ENCODE measurements at places on chromosomes 16 and 17.
A peak's percentile ranks its signal among the peaks of the same experiment; 100 is the strongest.

DNA sequence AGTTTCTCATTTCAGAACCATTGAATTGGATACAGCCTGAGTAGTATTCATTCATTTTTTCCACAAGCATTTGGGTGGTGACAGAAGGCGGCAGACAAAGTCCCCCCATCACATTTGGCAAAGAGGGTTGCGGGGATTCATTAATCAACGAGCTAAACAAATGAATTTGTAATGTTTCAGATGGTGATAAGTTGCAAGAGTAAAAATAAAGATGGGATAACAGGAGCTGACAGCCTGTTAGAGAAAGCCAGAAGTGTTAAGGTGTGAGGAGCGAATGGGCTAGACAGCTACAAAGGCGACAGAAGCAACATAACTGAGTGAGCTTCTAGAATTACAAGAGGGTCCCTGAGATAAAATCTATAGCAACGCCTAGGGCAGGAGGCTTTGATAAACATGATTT, 342.8 kb upstream of the HSBP1 start:
- DNase-seq: no peak

DNA sequence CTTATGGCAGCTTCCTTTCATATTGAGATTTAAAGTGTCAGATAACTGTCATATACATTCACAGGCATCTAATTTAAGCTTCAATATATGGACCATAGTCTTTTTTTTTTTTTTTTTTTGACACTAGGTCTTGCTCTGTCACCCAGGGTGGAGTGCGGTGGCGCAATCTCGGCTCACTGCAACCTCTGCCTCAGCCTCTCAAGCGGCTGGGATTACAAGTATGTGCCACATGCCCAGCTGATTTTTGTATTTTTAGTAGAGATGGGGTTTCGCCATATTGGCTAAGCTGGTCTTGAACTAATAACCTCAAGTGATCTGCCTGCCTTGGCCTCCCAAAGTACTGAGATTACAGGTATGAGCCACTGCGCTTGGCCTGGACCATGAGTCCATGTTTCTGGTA, 13.6 kb downstream of the CEP95 start:
- DNase-seq: no peak

DNA sequence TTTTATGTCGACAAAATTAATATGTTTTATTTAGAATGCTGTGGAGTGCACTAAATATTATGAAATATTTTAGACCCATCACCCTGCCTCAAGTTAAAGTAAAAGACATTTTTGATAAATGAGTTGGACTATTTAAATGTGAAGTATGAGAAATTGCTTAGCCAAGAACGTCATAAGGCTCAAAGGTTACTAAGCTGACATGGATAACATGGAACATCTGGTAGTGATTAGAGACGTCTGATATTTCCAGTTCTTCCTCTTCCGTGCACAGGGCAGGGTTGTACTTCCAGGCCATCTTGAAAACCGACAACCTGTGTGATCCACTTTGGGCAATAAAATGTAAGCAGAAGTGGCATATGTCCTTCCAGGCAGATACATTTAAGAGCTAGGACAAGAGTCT, 7.2 kb upstream of the CCL8 start:
- DNase-seq: peak; percentile 46

GRCh38 chr17:1186923-1187771, 7.4 kb upstream of the ABR start:
- peak; percentile 57 for DNase-seq

GRCh38 chr17:65228734-65229620, 91.8 kb downstream of the RGS9 start:
- DNase-seq: peak; percentile 91

- peak; percentile 40 for DNase-seq
These were observed 8.4 kb upstream of the SHCBP1 start for GRCh38 chr16:46629331-46630219.

DNA sequence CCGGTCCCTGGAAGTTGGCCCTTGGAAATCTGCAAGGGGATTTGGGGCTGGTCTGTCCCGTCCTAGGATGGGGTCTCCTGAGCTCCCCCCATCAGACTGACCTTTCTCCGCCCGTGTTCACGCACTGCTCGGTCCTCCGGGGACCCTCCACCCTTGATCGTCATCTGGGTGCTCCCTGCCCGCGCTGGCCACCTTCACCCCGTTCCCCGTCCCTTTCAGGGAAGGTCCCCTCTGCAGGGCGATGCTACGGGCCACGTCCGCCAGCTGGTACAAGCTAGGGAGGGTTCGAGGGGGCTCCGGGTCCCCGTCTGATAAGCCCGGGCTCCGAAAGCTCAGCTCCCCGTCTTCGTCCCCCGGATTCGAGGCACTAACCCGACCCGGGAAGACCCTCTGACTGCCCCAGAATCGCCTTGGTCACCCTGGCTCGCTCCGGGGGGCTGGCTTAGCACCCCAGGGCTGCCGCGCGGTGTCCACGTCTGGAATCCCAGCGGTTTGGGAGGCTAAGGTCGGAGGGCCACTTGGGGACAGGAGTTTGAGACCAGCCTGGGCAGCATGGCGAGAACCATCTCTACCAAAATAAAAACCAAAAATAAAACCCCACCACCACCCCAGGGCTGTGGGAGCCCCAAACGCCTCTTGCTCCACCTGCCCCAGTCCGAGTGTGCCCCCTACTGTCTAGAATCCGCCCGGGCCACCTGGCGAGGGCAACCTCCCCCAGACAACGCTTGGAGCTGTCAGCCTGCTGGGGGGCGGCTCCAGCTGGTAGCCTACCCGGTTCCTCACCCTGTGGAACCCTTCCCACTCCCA, 1.1 kb upstream of the SLC43A2 start:
- no peak for DNase-seq

DNA sequence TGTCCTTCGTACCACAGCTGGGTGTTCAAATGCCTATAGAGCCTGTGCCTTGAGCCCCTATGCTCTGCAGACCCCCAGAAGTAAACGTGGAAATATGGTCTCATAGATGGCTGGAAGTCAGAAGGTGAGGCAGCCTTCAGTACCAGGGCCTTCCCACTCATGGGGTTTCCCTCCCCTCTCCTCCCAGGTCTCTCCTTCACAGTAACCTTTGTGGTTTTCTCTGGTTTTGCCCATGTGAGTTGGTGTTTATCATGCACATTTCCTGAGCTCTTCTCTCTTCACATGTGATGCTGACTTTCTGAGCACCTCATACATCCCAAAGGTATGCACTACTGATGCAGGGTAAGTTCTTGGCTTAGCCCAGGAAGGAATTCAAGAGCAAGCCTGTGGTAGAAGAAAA, 35.4 kb downstream of the TMEM114 start:
- no peak for DNase-seq

DNA sequence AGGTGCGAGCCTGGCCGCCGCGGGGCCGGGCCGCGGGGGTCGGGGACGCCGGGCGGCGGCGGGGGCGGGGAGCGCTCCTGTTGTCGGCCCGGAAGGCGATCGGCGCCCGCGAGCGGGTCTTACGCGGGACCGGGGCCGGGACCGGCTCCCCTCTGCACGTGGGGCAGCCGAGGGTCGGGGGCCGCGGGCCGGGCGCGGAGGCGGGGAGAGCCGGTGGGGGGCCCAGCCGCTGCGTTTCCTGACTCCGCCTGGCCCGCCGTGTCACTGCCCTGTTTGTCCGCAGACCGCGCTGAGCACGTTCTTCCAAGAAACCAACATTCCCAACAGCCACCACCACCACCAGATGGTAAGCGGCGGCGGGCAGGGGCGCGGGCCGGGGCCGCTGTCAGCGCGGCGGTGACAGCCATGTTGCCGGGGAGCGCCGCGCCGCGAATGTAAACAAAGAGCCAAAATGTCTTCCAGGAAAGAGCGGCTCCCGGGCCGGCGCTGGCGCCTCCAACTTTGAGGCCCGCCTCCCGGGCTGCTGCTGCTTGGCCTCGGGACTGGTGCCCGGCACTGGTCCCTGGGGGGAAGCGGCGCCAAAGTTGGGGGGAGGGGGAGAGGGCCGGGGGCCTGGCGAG, 586 bp downstream of the UBALD2 start:
- DNase-seq: no peak

GRCh38 chr16:86041807-86042206, 142.8 kb downstream of the IRF8 start:
- DNase-seq: no peak

GRCh38 chr17:13635951-13636350, 34.2 kb upstream of the HS3ST3A1 start:
- DNase-seq: peak; percentile 35

DNA sequence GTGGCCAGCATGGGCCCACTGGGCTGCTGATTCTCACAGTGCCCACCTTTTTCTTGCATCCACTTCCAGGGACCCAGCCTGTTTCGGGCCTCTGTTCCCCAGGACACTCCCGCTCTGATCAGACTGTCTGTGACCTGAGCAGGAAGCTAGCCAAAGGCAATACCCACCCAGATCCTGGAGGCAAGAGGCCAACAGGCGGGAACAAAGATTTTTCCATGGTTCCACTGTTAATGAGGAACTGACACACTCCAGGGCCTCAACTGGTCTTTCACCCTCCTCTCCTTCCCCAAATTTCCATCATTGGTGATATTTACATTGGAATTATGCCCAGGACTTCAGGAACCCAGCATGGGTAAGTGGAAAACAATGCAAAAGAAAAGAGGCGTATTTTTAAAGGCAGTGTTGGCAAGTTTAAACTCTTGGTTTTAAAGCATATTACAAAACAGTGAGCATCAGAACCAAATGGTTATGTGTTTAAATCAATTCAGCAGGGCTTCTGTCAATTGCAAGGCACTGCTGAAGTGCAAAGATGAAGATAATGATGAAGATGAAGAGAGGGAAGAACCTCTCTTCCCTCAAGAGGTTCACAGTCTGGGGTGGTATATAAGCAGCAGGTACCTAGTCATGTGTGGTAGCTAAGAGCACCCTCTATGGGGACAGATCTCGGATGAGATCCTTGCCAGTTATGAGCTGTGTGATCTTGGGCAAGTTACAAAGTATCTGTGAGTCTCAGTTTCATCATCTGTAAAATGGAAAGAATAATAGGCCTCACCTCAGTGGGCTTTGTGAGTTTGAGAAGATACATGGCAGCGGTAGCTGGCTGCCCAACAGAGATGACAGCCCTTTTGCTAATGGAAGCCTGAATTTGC, 14.4 kb upstream of the ATP2A3 start:
- no peak for DNase-seq

GRCh38 chr16:73159296-73159695, 111.4 kb upstream of the ZFHX3 start:
- no peak for DNase-seq

DNA sequence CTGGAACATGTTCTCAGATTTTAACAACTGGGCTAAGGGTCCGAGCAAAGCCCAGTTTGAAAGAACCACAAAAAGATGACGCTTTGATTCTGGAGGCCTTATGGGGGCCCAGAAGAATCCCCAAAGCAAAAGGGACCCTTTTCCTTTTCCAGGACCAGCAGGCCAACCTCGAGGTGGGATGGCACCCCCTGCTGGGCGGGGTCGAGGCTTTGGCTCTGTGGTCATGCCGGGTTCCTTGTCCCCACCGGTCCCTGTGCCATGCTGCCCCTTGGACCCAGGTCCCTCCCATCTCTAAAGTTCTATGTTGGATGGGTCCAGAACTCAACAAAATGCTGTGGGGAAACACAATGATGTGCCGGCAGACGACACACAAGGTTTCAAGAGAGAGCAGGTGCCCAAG, 30.9 kb downstream of the TMEM204 start:
- DNase-seq: no peak

DNA sequence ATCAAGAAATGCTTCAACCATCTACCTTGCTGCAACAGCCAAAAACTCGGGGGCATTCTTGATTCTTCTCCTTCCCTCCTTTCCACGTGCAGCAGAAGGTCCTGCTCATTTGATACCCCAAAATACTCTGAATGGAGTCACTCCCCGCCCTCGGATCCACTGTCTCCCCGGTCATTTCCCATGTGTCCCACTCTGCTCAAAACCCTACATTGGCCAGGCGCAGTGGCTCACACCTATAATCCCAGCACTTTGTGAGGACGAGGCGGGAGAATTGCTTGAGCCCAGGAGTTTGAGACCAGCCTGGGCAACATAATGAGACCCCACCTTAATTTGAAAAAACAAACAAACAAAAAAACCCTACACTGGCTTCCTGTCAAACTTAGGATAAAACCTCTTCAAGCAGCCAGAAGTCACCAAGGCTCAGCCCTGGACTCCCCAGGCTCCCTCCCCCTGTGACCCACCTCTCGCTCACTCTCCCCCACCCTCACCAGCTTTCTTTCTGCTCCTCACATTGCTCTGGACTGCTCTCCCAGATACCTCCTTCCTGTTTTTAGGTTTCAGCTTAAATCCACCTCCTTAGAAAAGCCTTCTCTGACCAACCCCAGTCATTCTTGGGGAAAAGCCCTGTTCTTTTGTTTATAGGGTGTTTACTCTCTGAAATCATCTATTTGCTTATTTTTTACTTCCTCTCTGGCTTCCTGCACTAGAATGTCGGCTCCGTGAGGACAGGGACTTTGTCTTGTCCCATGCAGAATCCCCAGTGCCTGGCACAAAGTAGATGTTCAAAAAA, 2.8 kb downstream of the SLC13A2 start:
- DNase-seq: no peak

DNA sequence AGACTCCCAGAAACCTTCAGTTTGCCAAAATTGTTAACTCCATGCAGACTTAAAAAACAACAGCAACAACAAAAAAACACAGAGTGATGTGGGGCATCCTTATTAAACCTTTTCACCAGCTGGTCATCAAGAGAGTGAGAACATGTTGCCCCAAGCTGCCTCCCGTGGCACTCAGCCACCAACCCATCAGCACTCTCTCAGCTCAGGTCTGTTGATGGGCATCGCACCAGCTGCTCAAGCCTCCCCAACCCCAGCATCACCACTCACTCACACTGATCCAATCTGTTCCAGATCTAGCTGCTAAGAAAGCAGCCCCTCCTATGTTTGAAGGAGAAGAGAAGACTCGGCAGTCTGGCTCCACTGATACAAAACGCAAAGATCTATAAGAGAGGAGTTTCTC, 46.8 kb downstream of the SLC39A11 start:
- DNase-seq: no peak

GRCh38 chr17:32516450-32516849, 29.7 kb downstream of the CDK5R1 start:
- no peak for DNase-seq

- DNase-seq: no peak
These were observed 11.8 kb downstream of the UTS2R start for GRCh38 chr17:82383411-82383810.
